ENCODE measurements at places on chromosomes 3 and 15.

DNA sequence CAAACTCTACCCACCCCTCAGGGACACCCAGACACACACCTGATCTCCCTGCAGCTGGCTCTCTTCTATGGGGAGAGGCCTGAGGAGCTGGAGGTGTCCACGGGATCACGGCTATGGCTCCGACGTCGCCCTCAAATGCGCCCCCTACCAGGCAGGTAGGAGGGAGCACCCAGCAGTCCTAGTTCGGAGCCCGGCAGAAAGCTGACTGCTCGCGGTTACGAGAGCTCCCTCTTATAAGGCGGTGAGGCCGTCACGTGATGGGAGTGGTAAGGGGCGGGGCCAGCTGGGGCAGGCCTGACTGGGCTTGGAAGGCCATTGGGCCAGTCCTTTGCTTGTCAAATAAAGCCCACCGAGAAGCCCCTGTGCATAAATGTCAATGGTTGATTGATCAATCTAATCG, at the start of gene PRR20G:
Gene PRR20G, minus strand, starts transcription at position 207 of the 400 bp plus-strand sequence. CDS start 681 bp downstream, outside the sequence.
- no peak for DNase-seq

DNA sequence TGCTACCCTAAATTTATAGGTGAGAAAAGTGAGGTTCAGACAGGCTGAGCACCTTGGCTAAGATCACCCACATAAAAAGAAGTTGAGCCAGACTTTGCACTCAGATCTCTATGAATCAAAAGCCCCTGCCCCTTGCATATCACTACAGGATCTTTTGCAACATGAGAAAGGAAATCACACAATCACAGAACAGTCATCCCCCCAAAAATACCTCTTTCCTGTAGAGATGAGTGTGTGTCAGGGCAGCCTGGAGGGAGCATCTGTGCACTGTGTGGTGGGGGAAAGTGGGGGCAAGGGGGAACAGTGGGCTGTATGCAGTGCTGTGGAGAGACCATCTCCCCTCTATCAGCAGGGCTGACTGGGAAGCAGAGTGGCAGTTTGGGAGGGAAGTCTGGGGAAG, 46.6 kb downstream of the EPHB3 start:
- peak; percentile 25 for DNase-seq

- DNase-seq = no peak
These were observed 42.4 kb downstream of the FBN1 start for GRCh38 chr15:48603123-48603500.

DNA sequence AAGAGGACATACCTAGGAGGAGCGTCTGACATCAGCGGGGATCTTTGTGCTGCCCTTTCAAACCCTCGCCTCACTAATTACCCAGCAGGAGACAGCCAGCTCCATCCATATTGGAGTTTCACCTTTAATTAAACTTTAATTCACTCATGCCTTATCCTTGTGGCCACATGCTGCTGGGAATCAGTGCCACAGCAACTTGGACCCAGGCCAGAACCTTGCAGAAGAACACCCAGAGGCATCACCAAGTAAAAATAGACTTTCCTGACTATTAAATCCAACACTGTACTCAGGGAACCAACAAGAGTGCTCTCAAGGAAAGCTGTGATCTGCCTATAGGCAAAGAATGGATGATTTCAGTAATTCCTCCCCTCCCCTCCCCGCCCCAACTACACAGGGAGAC, 23.9 kb downstream of the EIF1B start:
- DNase-seq = no peak
